Endothelial cell of umbilical vein (primary cell): ENCODE measurements at places on chromosomes 6 and 20. TPM values are rescaled to one million over a fixed set of nuclear protein-coding genes. Genes with fewer than 3 reads are reported as not detected.
A peak's percentile ranks its signal among the peaks of the same experiment; 100 is the strongest.

DNA sequence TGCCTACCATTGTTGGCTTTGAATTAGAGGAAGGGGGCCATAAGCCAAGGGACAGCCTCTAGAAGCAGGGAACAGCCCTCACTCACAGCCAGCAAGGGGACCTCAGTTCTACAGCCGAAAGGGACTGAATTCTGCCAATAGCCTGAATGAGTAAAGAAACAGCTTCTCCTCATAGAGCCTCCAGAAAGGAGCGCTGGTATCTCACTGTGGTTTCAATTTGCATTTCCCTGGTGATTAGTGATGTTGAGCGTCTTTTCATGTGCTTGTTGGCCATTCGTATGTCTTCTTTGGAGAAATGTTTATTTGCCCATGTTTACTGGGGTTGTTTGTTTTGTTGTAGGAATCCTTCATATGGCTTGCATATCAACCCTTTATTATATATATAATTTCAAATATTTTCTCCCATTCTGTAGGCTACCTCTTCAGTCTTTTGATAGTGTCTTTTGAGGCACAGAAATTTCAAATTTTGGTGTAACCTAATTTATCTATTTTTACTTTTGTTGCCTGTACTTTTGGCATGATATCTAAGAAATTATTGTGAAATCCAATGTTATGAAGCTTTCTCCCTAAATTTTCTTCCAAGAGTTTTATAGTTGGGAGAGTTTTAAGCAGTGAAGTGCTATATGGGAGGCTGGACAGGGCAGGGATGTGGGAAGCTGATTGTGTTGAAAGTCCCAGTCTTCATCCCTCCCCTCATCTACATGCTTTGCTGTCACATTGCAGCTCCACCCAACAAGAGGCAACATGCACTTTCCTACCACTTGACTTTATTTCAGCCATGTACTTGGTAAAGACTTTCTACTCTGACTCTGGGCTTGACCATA lies 82.3 kb upstream of the SHLD1 start:
- H3K4me1 ChIP-seq = no peaks in the 10 kb centered on the region
- H3K27ac ChIP-seq = no peak overlapping the region
- H3K27me3 ChIP-seq = peaks cover 2% of the 10 kb centered on the region
- H3K4me3 ChIP-seq = no peak overlapping the region
- DNase-seq = no peak

Gene GUCA1A
- total RNA-seq = 0.22 TPM in 1 of 2 replicates, not detected in the other

GRCh38 chr6:21907291-21907690 lies 313.7 kb downstream of the SOX4 start:
- H3K27ac ChIP-seq = no peak overlapping the region
- no peaks in the 10 kb centered on the region for H3K4me1 ChIP-seq
- H3K36me3 ChIP-seq = no peaks in the 10 kb centered on the region
- H3K27me3 ChIP-seq = no peaks in the 10 kb centered on the region
- no peak overlapping the region for H3K4me3 ChIP-seq
- DNase-seq = no peak

- DNase-seq = no peak
- no peaks in the 10 kb centered on the region for H3K36me3 ChIP-seq
- peak overlapping the region; percentile 36 for H3K4me3 ChIP-seq
- H3K27ac ChIP-seq = peak overlapping the region; percentile 45
- peaks cover 28% of the 10 kb centered on the region for H3K4me1 ChIP-seq
- no peaks in the 10 kb centered on the region for H3K27me3 ChIP-seq
These were observed 75.2 kb downstream of the MAP3K5 start for GRCh38 chr6:136716917-136717715.

DNA sequence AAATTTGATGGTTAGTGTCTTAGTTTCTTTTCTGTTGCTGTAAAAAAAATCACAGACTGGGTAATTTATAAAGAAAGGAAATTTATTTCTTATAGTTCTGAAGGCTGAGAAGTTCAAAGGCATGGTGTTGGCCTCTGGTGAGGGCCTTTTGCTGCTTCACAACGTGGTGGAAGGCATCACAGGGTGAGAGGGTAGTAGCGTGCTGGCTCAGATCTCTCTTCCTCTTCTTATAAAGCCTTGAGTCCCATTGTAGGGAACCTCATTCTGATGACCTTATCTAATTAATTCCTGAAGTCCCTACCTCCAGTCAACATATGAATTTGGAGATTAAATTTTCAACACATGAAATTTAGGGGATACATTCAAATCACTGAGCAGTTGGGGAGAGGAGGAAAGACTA lies 62.0 kb downstream of the ARID1B start:
- no peaks in the 10 kb centered on the region for H3K36me3 ChIP-seq
- peaks cover 24% of the 10 kb centered on the region for H3K4me1 ChIP-seq
- no peak overlapping the region for H3K4me3 ChIP-seq
- H3K27me3 ChIP-seq = no peaks in the 10 kb centered on the region
- H3K27ac ChIP-seq = no peak overlapping the region

DNA sequence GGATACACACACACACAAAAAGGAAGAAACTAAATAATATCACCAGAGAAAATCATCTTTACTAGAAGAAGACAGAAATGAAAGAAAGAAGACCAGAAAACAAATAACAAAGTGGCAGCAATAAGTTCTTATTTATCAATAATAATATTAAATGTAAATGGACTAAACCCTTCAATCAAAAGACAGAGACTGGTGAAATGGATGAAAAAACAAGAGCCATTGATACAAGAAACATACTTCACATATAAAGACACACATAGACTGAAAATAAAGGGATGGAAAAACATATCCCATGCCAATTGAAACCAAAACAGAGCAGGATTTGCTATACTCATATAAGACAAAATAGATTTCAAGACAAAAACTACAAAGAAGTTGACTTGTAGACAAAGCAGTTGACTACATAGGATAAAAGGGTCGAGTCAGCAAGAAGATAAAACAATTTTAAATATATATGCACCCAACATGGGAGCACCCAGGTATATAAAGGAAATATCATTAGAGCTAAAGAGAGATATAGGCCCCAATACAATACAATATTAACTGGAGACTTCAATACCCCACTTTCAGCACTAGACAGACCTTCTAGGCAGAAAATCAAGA lies 259.4 kb downstream of the EPM2A start:
- DNase-seq = no peak
- no peaks in the 10 kb centered on the region for H3K36me3 ChIP-seq
- no peak overlapping the region for H3K27ac ChIP-seq

GRCh38 chr6:41763470-41763869 lies 16.2 kb downstream of the FRS3 start:
- peaks cover 6% of the 10 kb centered on the region for H3K4me1 ChIP-seq
- H3K36me3 ChIP-seq = no peaks in the 10 kb centered on the region
- H3K27me3 ChIP-seq = no peaks in the 10 kb centered on the region
- H3K4me3 ChIP-seq = no peak overlapping the region
- H3K27ac ChIP-seq = no peak overlapping the region

Gene GSTA4
- total RNA-seq = 15.0 and 17.9 TPM in 2 replicates

Gene WFDC10B
- not detected in 2 replicates for total RNA-seq

DNA sequence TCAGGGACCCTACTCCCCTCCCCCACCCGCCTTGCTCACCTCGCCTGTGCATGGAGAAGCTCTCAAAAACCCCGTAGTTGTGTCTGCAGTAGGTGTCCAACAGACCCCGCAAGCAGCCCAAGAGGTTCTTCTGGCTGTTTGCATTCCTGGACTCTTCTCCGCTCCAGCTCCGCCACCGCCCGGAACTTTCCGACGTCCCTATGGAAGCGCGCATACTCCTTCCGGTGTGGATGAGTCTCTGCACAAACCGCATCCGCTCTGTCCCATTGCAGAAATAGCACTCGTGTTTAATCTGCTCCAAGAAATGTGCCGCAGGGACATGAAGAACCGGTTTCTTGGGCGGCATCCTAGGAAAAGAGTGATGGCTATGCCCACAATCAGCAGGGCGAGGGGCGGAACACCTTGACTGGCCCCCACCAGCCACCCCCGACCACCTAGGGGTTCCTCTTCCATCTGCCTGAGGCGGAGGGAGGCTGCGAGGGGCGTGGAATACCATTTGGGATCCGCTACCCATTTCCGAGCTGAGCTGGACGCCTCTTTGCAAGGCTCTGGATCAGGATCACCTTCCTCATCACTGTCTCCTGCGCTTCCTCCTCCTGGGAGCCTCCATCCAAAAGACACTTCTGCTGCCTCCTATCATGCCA lies 20.2 kb downstream of the HLA-DRA start:
- peaks cover 8% of the 10 kb centered on the region for H3K27me3 ChIP-seq
- H3K27ac ChIP-seq = no peak overlapping the region
- no peaks in the 10 kb centered on the region for H3K4me1 ChIP-seq
- H3K4me3 ChIP-seq = no peak overlapping the region
- no peak for DNase-seq

GRCh38 chr6:133637436-133637835 lies 251.5 kb upstream of the TCF21 start:
- no peaks in the 10 kb centered on the region for H3K27me3 ChIP-seq
- H3K4me1 ChIP-seq = no peaks in the 10 kb centered on the region
- H3K27ac ChIP-seq = no peak overlapping the region
- H3K4me3 ChIP-seq = no peak overlapping the region
- DNase-seq = no peak
- H3K36me3 ChIP-seq = no peaks in the 10 kb centered on the region

DNA sequence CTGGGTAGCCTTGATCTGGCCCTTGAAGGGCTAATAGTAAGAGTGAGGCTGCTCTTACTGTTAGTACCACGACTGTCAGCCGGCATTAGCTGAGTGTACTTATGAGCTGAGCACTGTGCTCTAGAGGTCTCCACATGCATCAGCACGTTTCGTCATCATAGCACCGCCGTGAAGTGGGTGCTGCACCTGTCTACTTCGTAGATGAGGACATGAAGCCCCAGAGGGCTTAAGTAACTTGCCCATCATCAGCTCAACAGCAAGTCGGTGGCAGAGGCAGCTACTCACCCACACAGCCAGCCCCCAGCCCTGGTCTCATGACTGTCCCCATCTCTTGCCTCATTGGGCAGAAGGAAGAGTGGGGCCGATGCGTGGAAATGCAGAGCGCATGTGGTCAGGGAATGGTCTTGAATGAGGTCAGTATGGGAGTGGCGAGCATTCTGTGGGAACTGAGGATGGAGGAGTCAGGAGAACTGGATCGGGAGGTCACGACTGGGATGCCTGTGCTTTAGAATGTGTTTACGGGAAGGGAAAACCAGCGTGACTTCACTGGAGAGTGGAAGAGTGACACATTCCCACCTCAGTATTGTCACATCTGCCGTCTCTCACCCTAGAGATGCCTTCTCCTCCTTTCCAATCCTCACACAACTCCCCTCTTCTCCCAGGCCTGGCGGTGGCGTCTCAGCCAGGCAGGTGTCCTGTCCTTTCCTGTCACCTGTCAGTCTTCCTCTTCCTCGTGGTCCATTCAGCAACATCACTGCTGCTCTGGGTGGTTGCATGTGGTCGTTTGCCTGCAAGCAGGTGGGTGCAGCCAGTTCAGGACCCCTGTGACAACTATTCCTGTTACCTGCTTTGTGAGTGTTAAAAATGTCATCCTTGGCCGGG lies 6.0 kb downstream of the SYTL3 start:
- no peaks in the 10 kb centered on the region for H3K36me3 ChIP-seq
- no peak overlapping the region for H3K27ac ChIP-seq
- no peak overlapping the region for H3K4me3 ChIP-seq
- H3K4me1 ChIP-seq = peaks cover 5% of the 10 kb centered on the region

DNA sequence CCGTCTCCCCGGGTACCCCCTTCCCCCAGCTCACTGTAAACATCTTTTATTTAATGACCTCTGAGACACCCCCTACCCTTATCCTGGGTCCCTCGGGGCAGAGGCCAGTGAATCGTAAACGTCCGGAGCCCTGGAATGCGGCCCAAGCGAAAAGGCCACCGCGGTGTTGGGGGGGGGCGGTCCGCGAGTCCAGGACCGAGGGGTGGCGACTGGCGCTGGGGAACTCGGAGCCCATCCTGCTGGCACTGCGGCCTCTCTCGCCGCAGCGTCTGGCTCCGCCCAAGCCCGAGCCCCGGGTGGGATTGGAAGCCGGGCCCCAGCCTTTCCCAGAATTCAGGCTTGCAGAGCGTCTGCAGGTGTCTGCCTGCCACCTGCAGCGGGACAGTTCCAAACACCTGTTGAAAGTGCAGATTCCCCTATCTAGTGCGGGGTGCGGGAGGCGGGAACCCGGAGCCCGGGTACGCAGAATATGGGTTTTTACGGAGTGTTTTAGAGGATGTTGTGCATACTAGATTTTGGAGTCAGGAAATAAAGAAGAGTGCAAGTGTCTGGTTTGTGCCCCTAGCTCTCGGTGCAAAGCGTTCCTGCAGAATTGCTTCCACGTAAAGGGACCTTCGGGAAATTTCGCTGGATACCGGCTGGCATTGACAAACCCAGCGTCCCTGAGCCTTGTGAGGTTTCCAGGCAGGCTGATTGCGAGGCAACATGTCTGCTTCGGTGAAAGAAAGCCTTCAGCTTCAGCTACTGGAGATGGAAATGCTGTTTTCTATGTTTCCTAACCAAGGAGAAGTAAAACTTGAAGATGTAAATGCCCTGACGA lies 800 bp downstream of the RWDD2A start:
- peaks cover 32% of the 10 kb centered on the region for H3K4me1 ChIP-seq
- H3K4me3 ChIP-seq = peak overlapping the region; percentile 99
- H3K27ac ChIP-seq = peak overlapping the region; percentile 49
- peak; percentile 44 for DNase-seq
- no peaks in the 10 kb centered on the region for H3K27me3 ChIP-seq

- DNase-seq = no peak
- no peak overlapping the region for H3K27ac ChIP-seq
- no peak overlapping the region for H3K4me3 ChIP-seq
- H3K36me3 ChIP-seq = no peaks in the 10 kb centered on the region
- H3K27me3 ChIP-seq = peaks cover 33% of the 10 kb centered on the region
These were observed 77.2 kb downstream of the GPR6 start for GRCh38 chr6:110055387-110055735.

- DNase-seq = no peak
- H3K36me3 ChIP-seq = peaks cover 5% of the 10 kb centered on the region
- H3K4me3 ChIP-seq = no peak overlapping the region
- H3K27ac ChIP-seq = no peak overlapping the region
These were observed 25.6 kb downstream of the MANBAL start for GRCh38 chr20:37315021-37315451.

GRCh38 chr6:43454696-43455530 lies 435 bp downstream of the DLK2 start:
- peak; percentile 75 for DNase-seq
- no peak overlapping the region for H3K27ac ChIP-seq
- peaks cover 17% of the 10 kb centered on the region for H3K27me3 ChIP-seq
- peaks cover 5% of the 10 kb centered on the region for H3K36me3 ChIP-seq
- H3K4me1 ChIP-seq = peaks cover 9% of the 10 kb centered on the region

DNA sequence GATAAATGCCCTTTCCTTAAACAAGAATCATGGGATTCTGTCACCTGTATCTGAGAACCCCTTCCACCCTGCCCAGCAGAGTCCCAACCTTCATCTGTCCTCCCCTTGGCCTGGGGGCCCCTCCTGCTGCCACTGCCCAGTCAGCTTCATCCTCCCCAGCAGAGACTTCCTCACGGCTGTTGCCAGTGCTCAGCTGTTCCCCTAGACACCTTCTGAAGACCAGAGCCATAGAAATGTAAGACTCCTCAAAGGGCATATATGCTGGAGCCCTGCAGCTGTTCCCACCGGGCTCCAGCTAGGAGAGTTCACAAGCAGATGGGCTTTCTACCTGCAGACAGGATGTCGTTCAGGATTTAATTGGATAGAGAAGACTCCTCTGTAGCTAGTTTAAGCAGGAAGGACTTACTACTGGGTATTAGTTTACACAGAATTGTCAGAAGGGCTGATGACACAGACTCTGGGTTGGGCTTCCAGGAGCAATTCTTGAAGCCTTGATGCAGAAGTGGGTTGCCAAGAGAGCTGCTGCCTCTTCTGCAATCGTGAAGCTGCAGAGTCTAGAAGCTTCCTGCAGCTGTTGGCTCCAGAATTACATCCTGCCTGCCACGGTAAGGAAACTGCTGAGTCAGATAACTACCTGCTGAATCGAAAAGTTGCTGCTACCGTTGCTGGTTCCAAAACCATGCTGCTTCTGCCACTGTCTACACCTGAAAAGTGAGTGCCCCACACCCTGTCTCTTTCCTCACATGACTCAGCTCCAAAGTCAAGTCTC lies 57.1 kb upstream of the MLN start:
- peaks cover 12% of the 10 kb centered on the region for H3K4me1 ChIP-seq
- peaks cover 3% of the 10 kb centered on the region for H3K27me3 ChIP-seq
- no peak overlapping the region for H3K27ac ChIP-seq
- no peak overlapping the region for H3K4me3 ChIP-seq
